ENCODE measurements at places on chromosomes 1 and 21.
A peak's percentile ranks its signal among the peaks of the same experiment; 100 is the strongest.

DNA sequence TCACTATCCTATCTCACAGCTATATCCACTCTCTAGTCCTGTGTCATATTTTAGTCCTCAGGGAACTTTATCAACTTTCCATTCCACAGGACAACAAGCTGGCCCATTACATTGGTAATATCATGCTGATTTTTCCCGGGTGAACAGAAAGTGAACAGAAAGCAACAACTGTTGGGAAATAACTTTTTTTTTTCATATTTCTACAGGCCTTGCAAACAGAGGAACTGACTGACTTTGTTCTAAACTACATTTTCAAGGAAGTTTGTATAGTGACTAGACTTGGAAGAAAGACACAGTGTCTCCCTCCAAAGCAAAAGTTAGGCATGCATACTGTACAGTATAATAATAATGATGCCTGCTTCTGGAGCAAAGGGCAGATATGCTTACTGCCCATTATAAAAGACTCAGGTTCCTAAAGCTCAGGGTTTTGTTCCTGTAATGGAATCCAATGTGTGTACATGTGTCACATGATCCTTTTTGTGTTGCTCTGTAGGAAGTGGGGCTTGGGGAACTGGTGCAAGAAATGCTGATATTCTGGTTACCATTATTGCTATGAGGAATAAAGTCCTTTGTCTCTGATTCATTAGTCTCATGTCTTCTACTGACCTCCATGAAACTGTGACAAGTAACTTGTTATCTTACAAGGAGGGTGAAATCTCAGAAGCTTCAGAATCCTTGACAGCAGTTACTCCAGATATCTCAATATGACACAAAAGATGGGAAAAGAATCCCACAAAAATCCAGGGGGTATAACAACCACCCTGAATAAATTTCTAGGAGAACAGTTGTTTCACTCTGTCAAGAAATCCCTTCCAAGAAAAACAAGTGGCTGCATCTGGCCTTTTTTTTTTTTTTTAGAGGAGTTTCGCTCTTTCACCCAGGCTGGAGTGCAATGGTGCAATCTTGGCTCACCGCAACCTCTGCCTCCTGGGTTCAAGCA, 17.7 kb upstream of the NTPCR start:
- no peak for DNase-seq

DNA sequence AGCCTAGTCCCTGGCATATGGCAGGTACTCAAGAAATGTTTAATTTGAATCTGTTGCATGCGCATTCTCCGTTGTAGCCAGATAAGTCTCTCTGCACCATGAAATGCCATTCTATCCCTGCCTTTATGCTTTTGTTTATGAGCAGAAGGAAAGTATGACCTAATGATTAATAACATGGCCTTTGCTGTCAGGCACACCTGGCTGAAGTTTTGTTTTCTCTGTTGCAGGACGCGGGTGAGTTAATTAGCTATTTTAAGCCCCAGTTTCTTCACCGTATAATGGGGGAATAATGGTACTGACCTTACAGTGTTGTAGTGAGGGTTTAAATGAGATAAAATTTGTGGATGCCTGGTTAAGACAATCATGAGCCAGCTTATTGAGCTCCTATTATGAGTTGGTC, 87.7 kb downstream of the ST6GALNAC3 start:
- peak; percentile 81 for DNase-seq

- DNase-seq: no peak
These were observed 1.2 kb upstream of the SMIM1 start for GRCh38 chr1:3771108-3772026.

DNA sequence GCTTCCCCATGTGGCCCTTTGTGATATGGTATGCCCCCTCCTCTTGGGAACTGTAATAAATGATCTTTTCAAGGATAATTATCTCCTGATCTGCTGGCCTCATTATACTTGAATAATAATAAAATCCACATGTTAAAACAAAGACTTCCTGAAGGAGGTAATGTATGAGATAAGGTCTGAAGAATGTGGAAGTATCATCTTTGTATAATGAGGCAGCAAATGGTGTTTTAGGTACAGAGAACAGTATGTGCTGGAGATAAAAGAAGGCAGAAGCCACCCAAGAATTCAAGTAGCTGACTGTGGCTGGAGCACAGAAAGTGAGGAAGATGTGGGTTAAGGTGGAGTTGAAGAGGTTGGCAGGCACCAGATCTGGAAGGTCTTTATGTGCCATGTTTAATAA, 12.8 kb upstream of the COG2 start:
- DNase-seq: no peak

DNA sequence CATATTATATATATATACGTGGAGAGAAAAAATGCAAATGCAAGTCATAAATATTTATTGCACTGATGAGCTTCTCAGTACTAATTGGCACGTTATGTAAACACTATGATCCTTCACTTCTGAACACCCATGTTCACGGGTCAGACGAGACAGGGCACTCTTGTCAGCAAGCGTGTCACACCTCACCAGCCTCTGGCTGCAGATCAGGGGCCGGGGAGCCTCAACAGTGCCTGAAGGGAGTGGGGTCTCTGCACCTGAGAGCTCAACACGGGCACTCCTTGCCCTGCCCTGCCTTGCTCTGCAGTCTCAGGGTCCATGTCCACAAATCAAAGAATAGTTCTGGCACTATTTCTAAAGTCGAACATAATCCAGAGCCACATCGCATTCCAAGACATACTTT, 409 bp upstream of the HIVEP3 start:
- no peak for DNase-seq

GRCh38 chr1:15489052-15489736, 13.3 kb downstream of the CELA2B start:
- peak; percentile 84 for DNase-seq

- no peak for DNase-seq
These were observed 17.9 kb upstream of the PWP2 start for GRCh38 chr21:44089001-44089911.

DNA sequence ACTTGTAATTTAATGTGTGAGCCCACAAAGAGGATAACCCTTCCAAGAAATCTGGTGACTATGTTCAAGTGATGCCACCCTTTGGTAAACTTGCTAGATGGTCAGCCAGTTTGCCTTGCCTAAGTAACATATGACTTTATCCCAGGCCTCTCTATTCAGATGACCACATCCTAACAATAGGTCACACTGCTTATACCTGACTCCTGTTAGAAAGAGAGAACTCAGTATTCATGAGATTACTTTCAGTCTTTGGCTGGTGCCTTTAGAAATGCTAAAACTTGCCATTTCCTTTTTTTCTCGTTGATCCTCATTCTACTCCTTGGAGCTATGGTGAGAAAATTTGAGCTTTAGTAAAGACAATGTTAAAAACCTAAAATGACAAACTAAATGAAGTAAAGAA, 28.5 kb upstream of the SERBP1 start:
- no peak for DNase-seq

DNA sequence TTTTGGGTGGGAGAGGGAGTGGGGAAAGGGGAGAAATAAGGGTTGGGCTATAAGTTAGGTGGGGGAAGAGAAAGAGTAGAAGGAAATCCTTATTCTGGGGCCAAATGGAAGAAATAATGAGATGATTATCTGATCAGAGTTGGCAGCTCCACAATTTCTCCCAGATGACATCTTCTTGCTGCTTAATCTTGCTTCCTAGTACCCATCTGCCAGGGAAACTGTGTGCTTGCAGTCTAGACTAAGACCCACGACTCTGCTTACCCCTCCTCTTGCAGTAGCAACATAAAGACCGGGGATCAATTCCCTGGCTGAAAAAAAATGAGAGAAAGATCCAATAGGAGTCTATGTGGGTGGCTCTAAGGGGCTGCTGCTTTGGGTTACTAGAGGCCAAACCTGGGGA, 95.6 kb downstream of the PAPPA2 start:
- peak; percentile 35 for DNase-seq

- DNase-seq: no peak
These were observed 28.9 kb upstream of the C1orf87 start for GRCh38 chr1:60102267-60103061.

- DNase-seq: no peak
These were observed 22.2 kb upstream of the ARHGEF16 start for GRCh38 chr1:3432306-3432705.

GRCh38 chr1:31306278-31306677, 9.4 kb downstream of the ZCCHC17 start:
- DNase-seq: no peak

- DNase-seq: no peak
These were observed 865 bp downstream of the ADPRS start for GRCh38 chr1:36089393-36090121.

GRCh38 chr1:21045351-21045750, 131.3 kb downstream of the EIF4G3 start:
- DNase-seq: no peak

- DNase-seq: no peak
These were observed 3.1 kb downstream of the SLC45A3 start for GRCh38 chr1:205677167-205677566.

GRCh38 chr1:53176452-53177208, 20.0 kb upstream of the CPT2 start:
- peak; percentile 49 for DNase-seq

- DNase-seq: no peak
These were observed 3.5 kb upstream of the ILDR2 start for GRCh38 chr1:166978821-166979220.

Data from NCI-H524 treated with DMSO at 0.1 percent for 48 hours (cell line).